ENCODE measurements at places on chromosomes 5 and 9.

DNA sequence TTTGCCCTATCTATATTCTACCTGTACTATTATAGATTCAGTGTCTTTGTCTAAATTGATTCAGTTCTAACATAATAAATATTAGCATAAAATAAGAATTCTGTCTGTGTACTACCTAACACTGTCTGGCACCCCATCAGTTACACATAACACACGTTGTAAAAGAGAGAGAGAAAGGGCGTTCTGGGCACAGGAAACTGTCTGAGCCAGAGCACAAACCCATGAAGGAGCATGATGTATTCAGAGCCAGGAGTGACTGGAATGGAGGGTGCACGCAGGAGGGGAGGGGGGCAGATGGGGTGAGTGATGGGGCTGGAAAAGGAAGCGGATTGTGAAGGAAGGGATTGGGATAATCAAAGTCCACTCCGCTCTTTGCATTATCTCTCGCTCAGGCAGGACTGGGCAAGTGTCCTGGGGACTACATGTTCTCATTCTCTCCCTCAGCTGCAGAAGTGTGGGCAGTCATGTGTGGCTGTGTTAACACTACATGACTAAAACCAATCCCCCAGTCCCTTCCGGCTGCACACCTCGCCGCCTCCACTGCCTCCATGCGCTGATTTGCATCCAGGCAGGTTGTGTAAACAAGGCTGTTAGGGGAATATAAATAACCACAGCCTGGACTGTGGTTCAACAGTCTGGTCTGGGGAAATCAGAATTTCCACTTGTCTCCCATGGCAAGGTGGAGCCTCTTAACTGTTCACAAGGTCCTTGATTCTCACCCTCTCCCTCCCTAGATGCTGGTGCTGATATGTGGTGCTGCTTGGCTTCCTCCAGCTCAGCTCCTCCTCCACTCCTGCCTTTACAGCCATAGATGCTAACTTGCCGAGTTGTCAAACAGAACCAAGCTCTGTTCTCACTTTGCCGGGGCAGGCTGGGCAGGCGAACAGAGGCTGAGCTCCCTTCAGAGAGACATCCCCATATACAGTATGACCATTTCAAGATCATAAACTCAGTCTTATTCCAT, 367.5 kb upstream of the BRINP1 start:
- peak; percentile 37 for DNase-seq

- no peak for DNase-seq
Observed at GRCh38 chr9:35556776-35557175, 48.3 kb upstream of the TESK1 start.

GRCh38 chr5:114362977-114363761, 1.3 kb downstream of the KCNN2 start:
- DNase-seq = no peak

GRCh38 chr5:114391321-114391720, 29.5 kb downstream of the KCNN2 start:
- DNase-seq = no peak

DNA sequence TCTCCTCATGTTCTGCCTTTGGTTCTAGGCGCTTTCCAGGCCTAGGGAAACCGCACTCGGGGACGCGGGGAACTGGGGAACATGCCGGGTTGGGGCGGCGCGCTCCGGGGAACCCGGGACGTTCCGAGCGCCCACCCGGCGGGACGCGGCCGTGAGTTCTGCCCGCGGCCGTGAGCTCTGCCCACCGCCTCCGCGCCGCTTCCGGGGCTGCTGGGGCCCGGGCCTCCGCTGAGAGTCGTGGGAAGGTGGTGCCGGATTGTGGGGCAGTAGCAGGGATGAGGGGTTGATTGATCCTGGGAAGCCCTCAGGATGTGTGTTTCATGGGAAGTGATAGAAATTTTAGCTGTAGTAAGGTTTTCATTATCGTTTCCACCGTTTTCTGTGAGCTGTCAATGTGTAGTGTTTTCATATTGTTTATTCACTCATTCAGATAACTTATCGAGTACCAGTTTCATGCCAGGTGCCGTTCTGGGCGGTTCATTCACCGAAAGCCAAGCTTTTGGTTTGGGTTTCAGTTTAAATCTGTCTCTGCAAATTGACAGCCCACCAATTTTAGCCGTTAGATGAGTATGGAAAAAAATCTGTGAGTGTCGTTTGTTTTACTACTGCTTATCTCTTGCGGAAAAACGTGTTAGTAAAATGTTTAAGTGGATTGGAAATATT, 657 bp downstream of the MTRR start:
- DNase-seq = no peak

- DNase-seq = no peak
Observed at GRCh38 chr5:55220433-55221185, 6.5 kb downstream of the MCIDAS start.

Measured in NCI-H2081 treated with DMSO at 0.1 percent for 48 hours (cell line).